ENCODE measurements at places on chromosomes 5 and 9. TPM values are rescaled to one million over a fixed set of nuclear protein-coding genes. Genes with fewer than 3 reads are reported as not detected.

AMBP gene
- 8.7 TPM for total RNA-seq

SCGB3A2 gene
- total RNA-seq: not detected

EXD3 gene
- total RNA-seq: 4.9 TPM

LEAP2 gene
- total RNA-seq: 0.52 TPM

PLAC8L1 gene
- 0.38 TPM for total RNA-seq

PIP5K1B gene
- not detected for total RNA-seq

PCDHGA1 gene
- total RNA-seq: 0.26 TPM

HSD17B3 gene
- total RNA-seq: not detected

SPINK7 gene
- total RNA-seq: not detected

STARD4 gene
- 4.3 TPM for total RNA-seq

IGFBPL1 gene
- total RNA-seq: 2.5 TPM

SHISAL2B gene
- total RNA-seq: not detected

LRRTM2 gene
- not detected for total RNA-seq

SLC36A2 gene
- total RNA-seq: not detected

DCANP1 gene
- total RNA-seq: not detected

PLEKHG4B gene
- total RNA-seq: 1.5 TPM

SLC27A6 gene
- total RNA-seq: not detected

GABRA1 gene
- not detected for total RNA-seq

UGT3A2 gene
- not detected for total RNA-seq

NR5A1 gene
- 0.11 TPM for total RNA-seq

CCL27 gene
- total RNA-seq: not detected

RGS14 gene
- 4.1 TPM for total RNA-seq

CCL21 gene
- not detected for total RNA-seq

TOR4A gene
- 26.3 TPM for total RNA-seq

FGF10 gene
- total RNA-seq: not detected

GKAP1 gene
- 4.4 TPM for total RNA-seq

SPIN1 gene
- 48.9 TPM for total RNA-seq

SPATA31E1 gene
- not detected for total RNA-seq
